Brain microvascular endothelial cell (primary cell): ENCODE measurements at places on chromosomes 7 and 10.
A peak's percentile ranks its signal among the peaks of the same experiment; 100 is the strongest.

- no peak for DNase-seq
Measured at GRCh38 chr10:72785409-72785808, 93.5 kb downstream of the MCU start.

GRCh38 chr7:87797798-87798403 is 78.3 kb downstream of the SLC25A40 start:
- peak; percentile 40 for DNase-seq

DNA sequence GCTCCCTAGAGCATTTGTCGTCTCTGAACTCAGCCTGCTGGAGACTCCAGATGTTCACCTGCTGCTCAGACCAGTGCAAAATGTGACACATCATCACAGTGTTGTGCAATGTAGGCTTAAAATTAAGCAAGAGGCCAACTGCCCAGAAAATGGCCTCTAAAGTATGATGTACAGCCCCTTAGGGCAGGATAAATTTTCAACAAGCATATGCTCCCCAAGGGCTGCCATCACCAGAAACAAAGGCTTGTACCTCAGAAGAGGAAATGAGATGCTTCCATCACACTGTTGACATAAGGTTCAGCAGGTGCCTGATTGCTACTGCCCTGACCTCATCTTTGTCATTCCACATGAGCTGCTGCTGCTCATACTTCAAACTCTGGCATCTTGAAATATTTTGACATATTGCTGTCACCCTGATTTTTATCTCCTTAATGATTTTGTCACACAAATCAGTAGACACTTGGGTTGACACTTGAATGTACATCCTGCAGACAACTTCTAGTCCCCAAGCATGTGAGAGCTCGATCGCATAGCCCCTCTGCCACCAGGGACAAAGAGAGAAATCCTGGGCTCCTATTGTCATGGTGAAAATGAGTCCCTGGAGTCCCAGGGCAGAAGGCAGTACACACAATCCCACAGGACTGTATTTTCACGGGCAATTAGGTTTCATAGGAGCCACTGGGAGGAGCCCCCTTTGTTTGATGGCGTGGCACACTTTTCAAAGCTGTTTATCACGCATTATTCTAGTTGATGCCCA is 219.7 kb upstream of the STK17A start:
- DNase-seq = no peak

DNA sequence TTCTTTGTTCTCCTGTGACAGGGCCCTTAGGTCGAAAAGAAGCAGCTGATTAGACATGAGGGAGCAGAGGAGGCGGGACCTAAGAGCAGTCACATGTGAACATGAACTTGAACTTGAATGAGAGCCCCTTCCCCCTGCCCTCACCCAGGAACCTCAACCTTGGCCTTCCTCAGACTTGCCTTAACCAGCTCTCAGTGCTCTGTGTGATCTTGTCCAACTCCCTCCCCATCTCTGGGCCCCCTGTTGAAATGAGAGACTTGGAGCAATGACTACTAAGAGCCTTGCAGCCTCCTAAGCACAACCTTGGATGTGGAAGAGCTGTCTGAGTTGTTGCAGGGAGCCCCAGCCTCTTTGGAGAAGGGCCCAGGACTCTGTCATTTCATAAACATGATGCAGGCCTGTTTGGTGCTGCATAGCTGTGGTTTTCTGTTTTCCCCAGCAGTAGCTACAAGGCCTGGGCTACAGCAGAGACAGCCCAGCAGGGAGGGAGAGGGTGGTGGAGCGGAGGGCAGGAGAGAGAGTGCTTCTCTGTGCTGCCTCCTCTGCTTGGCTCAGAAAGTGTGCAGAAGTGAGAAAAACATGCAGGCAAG is 123.9 kb upstream of the ZMIZ1 start:
- peak; percentile 95 for DNase-seq

DNA sequence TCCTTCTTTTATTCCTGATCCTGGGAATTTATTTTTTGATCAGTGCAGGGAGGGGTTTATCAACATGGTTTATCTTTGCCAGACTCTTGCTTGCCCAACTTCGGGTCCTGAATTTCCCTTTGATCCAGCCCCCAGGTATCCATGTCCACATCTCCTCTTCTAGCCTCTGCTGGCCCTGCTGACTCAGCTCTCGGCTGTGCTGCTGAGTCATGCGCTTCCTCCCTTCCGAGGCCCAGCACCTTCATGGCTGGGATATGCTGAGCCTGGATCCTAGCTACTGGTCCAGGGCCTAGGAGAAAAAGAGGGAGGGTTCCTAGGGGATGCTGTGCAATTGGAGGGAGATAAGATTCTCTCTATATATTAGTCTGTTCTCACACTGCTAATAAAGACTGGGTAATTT is 380.7 kb upstream of the SHH start:
- peak; percentile 15 for DNase-seq

- no peak for DNase-seq
Measured at GRCh38 chr10:30943451-30943850, 88.2 kb downstream of the ZNF438 start.

DNA sequence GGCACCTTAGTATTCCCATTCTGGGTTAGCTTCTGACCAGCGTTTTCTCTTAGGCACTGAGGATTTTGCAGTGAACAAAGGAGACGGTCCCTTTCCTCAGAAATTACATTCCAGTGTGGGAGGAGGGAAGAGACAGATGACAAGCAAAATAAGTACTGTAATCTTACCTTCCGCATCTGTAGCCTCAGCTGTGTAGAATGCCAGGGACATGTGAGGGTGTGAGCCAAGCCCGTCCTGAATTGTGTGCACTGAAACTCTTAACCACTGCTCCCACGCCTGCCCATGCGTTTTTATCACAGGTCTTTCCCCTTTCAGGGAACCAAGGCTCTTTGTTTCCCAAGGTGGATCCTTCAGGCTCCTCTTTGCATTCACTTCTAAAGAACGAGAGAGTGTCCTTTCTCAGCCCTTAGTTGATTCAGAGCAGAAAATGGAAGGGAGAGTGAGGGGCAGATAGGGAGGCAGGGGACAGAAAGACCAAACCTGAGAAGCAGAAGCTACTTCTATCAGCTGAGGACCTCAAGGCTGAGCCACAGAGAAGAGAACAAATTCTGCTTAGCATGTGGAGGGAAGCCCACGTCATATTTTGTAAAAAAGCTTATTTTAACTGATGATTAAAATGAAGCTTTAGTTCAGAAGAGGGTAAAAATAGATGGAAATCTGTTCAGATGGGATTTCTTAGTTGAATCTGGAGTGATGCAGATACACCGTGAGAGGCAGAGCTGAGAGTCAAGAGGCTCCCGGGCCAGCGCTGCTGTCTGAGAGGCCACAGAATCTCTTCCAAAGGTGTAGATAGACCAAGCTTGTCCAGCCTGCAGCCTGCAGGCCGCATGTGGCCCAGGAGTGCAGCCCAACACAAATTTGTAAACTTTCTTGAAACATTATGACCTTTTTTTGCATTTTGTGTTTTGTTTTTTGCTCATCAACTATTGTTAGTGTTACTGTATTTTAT is 122.5 kb downstream of the CCNY start:
- no peak for DNase-seq

DNA sequence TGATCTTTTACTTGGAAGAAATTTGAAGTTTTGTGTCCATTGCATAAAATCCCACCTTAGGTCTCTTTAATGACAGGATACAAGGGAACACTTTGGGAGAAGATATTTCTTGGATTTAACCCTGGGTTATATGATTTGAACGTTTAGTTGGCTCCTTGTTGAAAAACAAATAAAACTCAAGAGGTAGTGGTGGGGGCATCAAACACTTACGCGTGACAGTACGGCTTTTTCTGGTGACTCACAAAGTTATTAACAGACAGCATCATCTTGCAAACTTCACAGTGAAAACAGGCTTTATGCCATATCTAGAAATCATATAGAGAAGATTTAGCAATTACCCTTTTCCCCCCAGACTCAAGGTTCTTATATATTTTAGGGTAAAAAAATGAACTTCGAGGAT is 699 bp downstream of the NRAP start:
- DNase-seq = peak; percentile 9

DNA sequence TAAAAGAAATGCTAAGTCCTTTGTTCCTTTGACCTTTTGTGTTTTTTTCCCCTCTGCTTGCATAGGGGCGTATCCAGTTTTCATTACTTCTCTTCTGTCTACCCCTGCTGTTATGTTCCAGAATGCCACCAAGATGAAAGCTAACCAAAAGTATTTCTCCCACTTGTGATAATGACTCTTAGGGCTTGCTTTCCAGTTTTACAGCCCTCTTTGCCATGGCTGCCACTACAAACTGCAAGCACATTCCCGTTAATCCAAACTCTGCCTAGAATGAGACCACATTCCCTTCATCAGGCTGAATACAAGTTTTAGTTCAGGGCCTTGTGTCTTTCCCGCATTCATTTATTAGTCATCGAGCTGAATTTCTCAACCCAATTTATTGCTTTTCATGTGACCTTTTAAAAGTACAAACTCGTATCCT is 23.6 kb upstream of the CD36 start:
- peak; percentile 16 for DNase-seq

- DNase-seq = peak; percentile 69
Measured at GRCh38 chr10:124092860-124093773, at the start of gene CHST15. CHST15 (minus strand) TSS chr10:124093598; CDS start chr10:124046212, 47,386 bp downstream.

DNA sequence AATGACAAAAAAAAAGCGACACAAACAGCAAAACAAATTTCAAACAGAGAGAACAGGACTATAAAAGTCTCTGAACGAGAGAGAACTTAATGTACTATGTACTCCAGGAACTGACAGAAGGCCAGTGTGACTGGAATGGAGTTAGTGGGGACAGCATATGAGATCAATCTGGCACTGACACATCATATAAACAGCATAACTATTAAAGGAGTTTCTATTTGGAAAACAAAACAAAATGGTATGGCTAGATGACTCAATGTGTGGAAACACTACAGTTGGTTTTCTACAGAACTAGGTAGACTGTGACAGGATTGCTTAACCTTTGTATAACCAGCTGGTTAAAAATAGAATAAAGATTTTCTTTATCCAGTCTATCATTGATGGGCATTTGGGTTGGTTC is 232.9 kb upstream of the KAT6B start:
- DNase-seq = peak; percentile 8

DNA sequence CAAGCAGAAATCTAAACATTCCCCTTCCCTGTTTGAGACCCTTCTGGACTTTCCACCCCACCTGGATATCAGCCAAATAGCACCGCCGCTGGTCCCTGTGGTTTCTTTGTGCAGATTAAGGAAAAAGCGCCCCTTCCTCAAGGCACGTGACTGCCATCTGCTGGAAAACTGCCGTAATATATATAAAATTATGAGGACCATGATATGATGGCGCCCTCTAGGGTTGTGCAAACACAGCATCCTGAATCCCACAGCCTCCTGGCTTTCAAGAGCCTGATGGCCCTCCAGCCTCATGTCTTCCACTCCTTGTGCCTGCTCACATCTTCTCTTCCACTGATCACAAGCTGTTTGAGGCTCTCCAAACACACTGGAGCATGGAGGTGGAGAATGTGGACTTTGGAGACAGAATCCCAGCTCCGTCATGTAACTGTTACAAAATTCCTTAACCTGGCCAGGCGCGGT is 121.3 kb downstream of the MYL10 start:
- DNase-seq = peak; percentile 16

- no peak for DNase-seq
Measured at GRCh38 chr7:133095119-133095671, 13.3 kb upstream of the CHCHD3 start.

DNA sequence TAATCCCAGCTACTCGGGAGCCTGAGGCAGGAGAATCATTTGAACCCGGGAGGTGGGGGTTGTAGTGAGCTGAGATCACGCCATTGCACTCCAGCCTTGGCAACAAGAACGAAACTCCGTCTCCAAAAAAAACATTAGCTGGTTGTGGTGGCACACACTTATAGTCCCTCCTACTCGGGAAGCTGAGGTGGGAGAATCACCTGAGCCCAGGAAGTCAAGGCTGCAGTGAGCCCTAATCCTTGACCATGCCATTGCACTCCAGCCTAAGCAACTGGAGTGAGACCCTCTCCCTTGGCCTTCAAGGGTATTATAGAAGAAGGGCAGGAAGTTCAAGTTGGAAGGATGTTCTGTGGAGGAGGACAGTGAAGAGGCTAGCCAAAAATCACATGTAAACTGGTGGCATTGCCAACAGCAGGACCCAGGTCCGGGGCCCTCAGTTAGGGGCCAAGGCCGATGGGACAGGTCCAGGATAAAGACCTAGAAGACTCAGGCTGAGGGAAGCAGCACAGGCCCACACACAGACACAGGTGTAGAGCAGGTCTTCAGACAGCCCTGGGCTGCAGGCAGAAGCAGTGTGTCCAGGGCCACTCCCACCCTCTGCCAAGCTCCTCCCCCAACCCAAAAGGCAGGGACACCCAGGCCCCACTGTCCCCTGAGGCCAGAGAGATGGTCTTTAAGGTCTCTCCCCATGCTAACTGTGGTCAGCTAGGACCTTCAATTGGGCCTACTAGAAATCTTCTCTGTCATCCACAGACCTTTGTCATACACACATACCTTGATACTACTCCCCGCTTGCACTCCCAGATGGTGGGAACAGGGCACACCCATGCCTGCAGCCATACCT is 8.4 kb upstream of the SAMD8 start:
- DNase-seq = no peak

GRCh38 chr7:148185041-148185440 is 405.5 kb upstream of the C7orf33 start:
- DNase-seq = peak; percentile 38
